ENCODE measurements at places on chromosomes 4 and X. TPM values are rescaled to one million over a fixed set of nuclear protein-coding genes. Genes with fewer than 3 reads are reported as not detected.

Gene ZRSR2
- 9.1 TPM for total RNA-seq

Gene GAB3
- 2.3 TPM for total RNA-seq

Gene TRIM60
- not detected for total RNA-seq

Gene RAB9B
- total RNA-seq = 1.3 TPM

Gene FAM200B
- 33.7 TPM for total RNA-seq

Gene MAGEC2
- not detected for total RNA-seq

Gene NUDT10
- not detected for total RNA-seq

Gene FRMPD4
- 0.59 TPM for total RNA-seq

Gene SOD3
- total RNA-seq = 40.9 TPM

Gene FGFBP2
- total RNA-seq = 0.49 TPM

Gene BEND2
- total RNA-seq = not detected

Gene CORIN
- 0.58 TPM for total RNA-seq

Gene SYN1
- 0.50 TPM for total RNA-seq

Gene DUSP21
- not detected for total RNA-seq

Gene CXCL1
- total RNA-seq = 4.3 TPM

Gene MAOB
- total RNA-seq = 3.6 TPM

Gene NHS
- 2.0 TPM for total RNA-seq

Gene UGT2B15
- total RNA-seq = 85.7 TPM

Gene RBMXL3
- total RNA-seq = not detected

Gene TBC1D8B
- total RNA-seq = 13.1 TPM

Gene GAGE12H
- total RNA-seq = not detected

Gene LDOC1
- 2.0 TPM for total RNA-seq

Gene S100P
- total RNA-seq = 136 TPM

Gene ITIH6
- not detected for total RNA-seq

Gene PDCL2
- not detected for total RNA-seq

Gene GLRA2
- 1.6 TPM for total RNA-seq

Gene ANXA3
- total RNA-seq = 51.9 TPM

Gene ZMAT1
- total RNA-seq = 1.5 TPM

Gene HSPA4L
- 6.0 TPM for total RNA-seq

Gene NEIL3
- 2.3 TPM for total RNA-seq

Gene TNMD
- 1.1 TPM for total RNA-seq

Gene AMTN
- not detected for total RNA-seq

Gene SMIM10
- total RNA-seq = 0.85 TPM

Gene BBS12
- total RNA-seq = 5.2 TPM

Gene ADH1C
- total RNA-seq = 373 TPM

Gene PHEX
- total RNA-seq = 0.95 TPM

Gene PPM1K
- total RNA-seq = 4.7 TPM

Gene ZBED1
- total RNA-seq = 56.3 TPM

Gene MAGIX
- 13.9 TPM for total RNA-seq

Gene C4orf50
- total RNA-seq = not detected

Gene TEX13D
- not detected for total RNA-seq

Gene NIPAL1
- total RNA-seq = 53.6 TPM

Gene TLR6
- 1.4 TPM for total RNA-seq

Gene OTC
- 1.5 TPM for total RNA-seq

Gene NLGN3
- 0.67 TPM for total RNA-seq

Gene CT45A1
- not detected for total RNA-seq

Gene TMEM35A
- 0.76 TPM for total RNA-seq

Gene FAT4
- total RNA-seq = 6.1 TPM
